ENCODE measurements at places on chromosomes 1 and 21. TPM values are rescaled to one million over a fixed set of nuclear protein-coding genes. Genes with fewer than 3 reads are reported as not detected.

RPTN gene
- not detected for total RNA-seq

DNA sequence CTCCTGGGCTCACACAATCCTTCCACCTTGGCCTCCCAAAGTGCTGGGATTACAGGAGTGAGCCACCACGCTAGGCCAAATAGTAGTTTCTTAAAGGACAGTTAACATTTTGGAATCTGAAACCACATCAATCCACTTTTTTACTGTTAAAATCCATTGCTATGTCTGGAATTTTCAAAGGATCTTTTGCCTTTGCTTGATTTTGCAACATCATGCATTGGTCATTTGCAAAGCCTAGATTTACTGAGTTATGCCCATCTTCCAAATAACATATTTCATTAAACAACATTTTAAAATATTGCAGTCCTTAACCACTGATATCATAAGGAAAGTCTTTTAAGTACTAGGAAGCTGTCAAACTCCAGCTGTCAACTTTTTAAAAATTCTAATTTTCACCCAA, 3.3 kb downstream of the POGZ start:
- H3K4me1 ChIP-seq = peaks cover 31% of the 10 kb centered on the region
- H3K36me3 ChIP-seq = peaks cover 6% of the 10 kb centered on the region
- no peaks in the 10 kb centered on the region for H3K27me3 ChIP-seq
- no peak overlapping the region for H3K4me3 ChIP-seq
- DNase-seq = no peak

GRCh38 chr21:46154155-46154954, 1.0 kb downstream of the FTCD start:
- no peak for DNase-seq
- no peak overlapping the region for H3K4me3 ChIP-seq
- peaks cover 2% of the 10 kb centered on the region for H3K4me1 ChIP-seq
- no peaks in the 10 kb centered on the region for H3K36me3 ChIP-seq
- no peaks in the 10 kb centered on the region for H3K27me3 ChIP-seq

DNA sequence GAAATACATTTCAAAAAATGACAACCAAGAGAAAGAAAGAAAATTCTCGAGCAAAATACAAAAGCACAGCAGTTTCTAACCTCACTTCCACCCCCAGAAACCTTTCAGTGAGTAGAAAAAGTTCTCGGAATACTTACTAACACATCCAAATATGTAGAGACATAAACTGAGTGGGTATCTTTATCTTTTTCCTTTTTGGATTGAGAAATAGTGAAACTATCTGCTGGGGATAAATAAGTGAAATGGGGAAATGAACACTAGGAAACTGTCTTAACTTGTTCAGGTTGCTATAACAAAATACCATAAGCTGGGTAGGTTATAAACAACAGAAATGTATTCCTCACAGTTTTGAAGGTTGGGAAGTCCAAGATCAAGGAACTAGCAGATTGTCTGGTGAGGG, 72.0 kb downstream of the VCAM1 start:
- DNase-seq = no peak
- H3K27ac ChIP-seq = no peak overlapping the region
- H3K4me1 ChIP-seq = no peaks in the 10 kb centered on the region
- no peaks in the 10 kb centered on the region for H3K36me3 ChIP-seq
- H3K27me3 ChIP-seq = peaks cover 17% of the 10 kb centered on the region
- no peak overlapping the region for H3K4me3 ChIP-seq

DNA sequence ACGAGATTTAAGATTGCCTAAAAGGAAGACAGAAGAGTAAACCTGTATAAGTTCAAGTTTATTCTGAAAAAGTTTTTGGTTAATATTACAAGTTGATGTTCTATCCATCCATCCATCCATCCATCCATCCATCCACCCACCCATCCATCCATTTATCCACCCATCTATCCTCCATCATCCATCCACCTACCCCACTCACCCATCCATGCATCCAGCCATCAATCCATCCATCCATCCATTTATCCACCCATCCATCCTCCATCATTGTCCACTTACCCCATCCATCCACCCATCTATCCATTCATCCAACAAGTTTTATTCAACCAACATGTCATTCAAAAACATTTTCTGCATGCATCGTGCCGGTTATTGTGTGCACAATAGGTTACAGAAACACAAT, 89.3 kb downstream of the ZBTB18 start:
- H3K4me1 ChIP-seq = peaks cover 10% of the 10 kb centered on the region
- no peak for DNase-seq
- no peak overlapping the region for H3K4me3 ChIP-seq
- H3K36me3 ChIP-seq = no peaks in the 10 kb centered on the region
